NCI-H1048 (cell line): ENCODE measurements at places on chromosomes 16 and 17.

- no peak for DNase-seq
These were observed 2.2 kb downstream of the NR1D1 start for GRCh38 chr17:40097931-40098845.

DNA sequence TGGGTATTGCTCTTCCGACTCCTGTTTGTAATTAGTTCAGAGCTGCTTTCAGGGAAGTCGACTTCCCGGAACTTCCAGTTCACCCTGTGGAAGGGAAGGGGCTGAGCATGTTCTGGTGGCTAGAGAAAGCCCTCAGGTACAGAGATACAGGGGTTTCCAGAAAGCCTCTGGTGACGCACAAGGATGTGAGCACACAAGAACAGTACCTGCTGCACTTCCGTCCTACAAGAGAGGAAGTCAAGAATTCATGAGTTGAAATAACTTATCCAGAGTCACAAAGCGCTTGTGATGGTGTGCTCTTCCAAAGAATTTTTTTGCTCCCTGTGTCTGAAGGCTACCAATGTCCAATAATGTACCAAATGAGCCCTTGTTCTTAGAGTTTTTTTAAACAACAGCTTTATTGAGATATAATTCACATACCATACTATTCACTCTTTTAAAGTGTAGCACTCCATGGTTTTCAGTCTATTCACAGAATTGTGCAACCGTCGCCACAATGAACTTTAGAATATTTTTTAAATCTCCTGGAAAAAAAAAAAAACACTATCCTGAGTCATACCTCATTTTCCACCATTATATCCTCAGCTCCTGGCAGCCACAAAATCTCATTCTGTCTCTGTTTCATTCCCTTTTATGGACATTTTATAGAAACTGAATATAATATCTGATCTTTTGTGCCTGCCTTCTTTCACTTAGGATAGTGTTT lies 327.6 kb downstream of the CDH13 start:
- no peak for DNase-seq

- no peak for DNase-seq
These were observed 14.7 kb upstream of the MC1R start for GRCh38 chr16:89903908-89904515.

GRCh38 chr17:74796866-74797265 lies 20.7 kb upstream of the NAT9 start:
- DNase-seq, result no peak

- no peak for DNase-seq
These were observed 81.2 kb downstream of the TOX3 start for GRCh38 chr16:52465711-52466267.

- DNase-seq, result no peak
These were observed 24.4 kb upstream of the CYTH1 start for GRCh38 chr17:78806451-78806850.

DNA sequence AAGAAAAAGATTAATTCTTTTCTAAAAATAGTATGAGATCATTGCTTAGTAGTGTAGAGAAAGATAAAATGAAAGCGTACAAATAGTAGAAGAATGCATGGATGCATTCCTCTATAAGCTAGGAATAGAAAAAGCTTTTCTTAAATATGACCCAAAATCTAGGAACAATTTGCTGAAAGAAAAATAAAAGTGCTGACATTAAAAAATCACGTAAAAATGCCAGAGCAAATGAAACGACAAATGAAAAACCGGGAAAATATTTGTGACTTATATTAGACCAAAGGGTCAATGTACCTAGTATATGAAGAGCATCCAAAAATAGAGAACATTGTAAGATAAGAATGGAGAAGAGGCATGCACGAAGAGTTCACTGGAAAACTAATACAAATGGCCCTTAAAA lies 149.5 kb upstream of the MON1B start:
- DNase-seq, result no peak

DNA sequence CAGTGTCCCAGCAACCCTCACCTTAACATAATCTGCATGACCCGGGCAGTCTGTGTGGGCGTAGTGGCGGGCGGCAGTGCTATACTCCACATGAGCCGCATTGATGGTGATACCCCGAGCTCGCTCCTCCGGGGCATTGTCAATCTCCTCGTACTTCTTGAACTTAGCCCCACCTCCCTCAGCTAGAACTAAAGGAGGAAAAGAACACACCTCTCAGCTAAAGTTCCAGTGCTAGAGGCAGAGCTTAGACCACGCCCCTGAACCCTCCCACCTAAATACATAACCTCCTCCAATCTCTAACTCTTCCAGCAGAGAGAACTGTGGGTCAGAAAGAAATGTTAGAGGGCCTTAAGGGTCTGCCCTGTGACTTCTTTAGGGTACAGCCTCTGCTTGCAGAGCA lies 855 bp downstream of the TUFM start:
- peak; percentile 6 for DNase-seq

GRCh38 chr16:82639666-82640336 lies 13.0 kb downstream of the CDH13 start:
- DNase-seq, result no peak

DNA sequence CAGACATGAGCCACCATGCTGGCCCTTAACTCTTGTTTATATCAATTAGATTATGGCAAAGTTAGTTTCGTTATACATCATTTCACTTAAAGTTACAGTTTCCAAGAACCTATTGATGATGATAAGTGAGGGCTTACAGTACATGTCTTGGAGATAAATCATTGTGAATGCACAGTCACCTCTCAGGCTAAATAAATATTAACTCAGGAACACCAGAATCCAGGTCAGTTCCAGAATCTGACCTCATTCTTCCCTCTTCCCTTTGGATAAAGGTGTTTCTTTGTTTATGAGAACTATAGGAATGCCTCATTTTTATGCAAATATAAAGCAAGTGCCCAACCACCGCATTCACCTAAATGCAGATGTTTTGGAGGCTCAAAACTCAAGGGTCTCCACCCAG lies 48.4 kb upstream of the CRYM start:
- DNase-seq, result no peak

- no peak for DNase-seq
These were observed 38.4 kb upstream of the XYLT1 start for GRCh38 chr16:17509194-17509593.

DNA sequence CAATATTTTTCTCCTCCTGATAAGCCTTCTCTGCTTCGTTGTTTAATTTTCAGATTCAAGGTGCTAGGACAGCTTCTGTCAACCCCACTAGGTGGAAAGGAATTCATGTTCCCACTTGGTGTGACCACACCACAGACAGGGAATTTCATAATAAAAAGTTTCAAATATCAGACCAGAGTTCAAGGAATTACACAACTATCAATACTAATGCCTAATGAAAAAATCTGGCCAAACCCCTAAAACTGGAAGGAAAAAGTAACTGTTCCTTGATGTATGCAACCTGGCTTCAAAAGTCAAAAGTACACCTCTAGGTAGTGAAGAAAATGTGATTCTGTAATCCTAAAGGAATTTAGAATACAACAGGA lies 87.8 kb upstream of the CORO6 start:
- DNase-seq, result no peak

DNA sequence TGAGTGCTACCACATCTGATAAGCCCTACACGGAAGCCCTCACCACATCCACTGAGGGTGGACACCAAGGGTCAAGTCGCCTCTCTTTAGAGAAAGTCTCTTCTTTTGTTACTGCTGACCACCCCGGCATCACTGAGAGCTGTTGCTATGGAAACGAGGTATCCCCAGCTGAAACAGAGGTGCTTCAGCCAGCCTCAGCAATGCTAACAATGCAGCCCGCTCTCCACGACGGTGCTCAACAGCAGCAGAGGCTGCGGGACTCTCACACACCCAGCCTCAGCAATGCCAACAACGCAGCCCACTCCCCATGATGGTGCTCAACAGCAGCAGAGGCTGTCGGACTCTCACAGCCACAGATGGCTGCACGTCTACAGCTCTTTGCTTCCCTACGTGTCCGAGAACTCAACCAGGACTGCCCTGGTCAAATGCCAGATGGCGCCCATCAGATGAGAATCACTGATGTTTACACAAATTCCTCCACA lies 41.4 kb downstream of the VPS53 start:
- DNase-seq, result no peak

DNA sequence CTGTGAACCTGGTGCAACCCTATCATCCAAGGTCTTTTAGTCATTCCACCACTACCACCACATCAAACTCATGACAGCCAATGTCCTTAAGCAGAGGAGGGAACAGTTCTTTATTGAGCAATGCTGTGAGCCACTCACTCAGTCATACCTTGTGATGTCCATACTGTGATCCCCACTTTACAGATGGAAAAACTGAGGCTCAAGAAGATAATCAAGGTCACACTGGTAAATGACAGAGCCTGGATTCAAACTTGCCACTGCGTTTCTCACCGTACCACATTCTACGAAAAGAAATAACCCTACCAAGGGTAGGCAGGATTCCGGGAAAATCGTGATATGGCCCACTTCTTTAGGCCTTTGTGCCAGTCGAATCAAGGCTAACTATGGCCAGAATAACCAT lies 172.6 kb downstream of the CCT6B start:
- DNase-seq, result no peak

DNA sequence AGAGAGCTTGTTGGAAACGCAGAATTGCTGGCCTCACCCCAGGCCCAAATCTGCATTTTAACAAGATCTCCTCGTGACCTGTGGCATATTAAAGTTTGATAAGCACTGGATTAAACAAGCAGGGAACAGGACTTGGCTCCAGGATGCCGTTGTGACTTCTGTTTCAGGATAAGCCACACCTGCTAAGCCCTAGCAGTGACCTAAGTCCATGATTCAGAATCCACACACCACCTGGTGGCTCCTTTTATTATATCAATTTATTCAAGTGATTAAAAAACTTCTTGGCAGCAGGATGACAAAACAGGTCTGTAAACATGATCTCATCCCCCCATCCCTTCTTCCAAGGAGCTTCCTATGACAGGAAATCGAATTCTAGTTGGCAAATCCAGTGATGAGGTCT lies 9.1 kb downstream of the NAGPA start:
- no peak for DNase-seq

DNA sequence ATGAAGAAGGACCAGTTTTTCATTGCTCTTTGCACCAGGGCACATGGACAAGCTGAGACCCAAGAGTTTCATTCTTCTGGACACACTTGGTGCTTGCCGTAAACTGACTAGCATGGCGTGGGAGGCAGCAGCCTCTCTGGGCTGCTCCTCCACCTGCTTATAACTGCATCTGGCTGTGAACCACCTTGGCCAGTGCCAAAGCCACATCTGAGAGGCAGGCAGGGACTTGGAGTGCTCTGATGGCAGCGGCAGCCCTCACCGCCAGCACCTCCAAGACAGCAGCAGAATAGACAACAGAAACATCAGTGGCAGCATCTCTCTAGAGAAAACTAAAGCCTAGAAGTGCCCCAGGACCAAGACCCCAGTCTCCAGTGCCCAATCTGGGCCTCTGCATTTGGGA lies 4.7 kb downstream of the KRT37 start:
- no peak for DNase-seq

DNA sequence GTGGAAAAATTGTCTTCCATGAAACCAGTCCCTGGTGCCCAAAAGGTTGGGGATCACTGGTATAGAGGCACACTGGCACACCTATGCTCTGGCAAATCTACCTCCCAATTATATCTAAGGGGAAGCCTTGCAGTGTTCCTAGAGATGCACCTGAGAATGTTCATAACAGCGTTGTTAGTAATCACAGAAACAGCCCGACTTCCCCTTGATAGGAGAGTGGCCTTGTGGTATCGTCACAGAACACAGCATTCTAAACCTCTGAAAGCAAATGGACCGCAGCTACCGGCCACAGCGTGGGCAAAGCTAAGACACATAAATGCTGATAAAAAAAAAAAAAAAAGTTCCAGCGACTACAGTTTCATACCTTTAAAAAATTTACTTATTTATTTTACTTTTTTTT lies 39.1 kb upstream of the ADGRG1 start:
- no peak for DNase-seq

GRCh38 chr17:13477180-13477611 lies 124.5 kb downstream of the HS3ST3A1 start:
- no peak for DNase-seq

DNA sequence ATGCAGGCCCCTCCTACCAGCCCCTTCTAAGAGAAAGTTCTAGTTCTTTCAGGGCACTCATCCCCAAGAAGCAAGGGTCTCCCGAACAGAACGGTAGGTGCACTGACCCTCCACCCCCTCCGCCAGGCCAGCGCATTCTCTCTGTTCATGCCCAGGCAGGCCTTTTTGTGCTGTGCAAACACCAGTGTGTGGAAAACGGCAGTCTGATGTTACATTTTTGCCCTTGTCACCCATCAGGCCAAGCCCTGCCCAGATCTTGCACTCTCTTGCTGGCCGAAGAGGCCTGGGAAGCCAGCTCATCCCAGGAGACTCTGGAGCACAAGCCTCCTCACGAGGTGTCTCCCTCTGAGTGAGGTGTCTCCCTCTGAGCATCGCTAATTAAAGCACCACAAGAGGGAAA lies 16.1 kb upstream of the MTSS2 start:
- DNase-seq, result no peak

DNA sequence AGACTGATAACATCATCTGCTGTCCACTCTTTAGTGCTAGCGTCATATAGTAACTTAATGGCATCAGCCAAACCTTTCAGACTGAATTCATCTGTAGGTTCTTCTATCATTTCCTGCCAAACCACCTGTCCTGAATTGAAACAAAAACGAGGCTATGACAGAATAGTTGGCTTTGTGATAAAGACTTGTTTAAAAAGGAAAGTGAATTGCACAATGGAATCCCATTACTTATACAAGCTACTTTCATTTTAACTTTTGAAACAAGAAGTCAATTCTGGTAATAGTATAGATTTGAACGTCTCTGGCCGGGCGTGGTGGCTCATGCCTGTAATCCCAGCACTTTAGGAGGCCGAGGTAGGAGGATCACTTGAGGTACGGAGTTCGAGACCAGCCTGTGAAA lies 18.2 kb downstream of the LASP1NB start:
- DNase-seq, result no peak

DNA sequence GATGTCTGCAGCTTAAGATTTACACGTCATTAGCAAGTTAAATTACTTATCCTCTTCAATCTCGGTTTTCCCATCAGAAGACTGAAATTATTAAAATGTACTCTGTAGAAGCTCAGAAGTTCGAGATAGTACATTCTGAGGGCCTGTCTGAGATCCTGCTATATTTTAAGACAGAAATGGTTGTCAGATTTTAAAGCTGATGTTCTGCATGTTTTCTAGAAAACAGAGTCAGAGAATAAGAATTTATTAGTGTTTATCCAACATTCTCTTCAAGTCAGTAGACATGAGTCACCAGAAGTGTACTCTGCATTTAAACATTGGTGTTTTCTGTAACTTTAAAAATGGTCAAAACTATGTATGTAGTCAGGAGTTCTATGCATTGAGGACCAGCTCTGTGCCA lies 155.2 kb upstream of the MYOCD start:
- DNase-seq, result no peak

DNA sequence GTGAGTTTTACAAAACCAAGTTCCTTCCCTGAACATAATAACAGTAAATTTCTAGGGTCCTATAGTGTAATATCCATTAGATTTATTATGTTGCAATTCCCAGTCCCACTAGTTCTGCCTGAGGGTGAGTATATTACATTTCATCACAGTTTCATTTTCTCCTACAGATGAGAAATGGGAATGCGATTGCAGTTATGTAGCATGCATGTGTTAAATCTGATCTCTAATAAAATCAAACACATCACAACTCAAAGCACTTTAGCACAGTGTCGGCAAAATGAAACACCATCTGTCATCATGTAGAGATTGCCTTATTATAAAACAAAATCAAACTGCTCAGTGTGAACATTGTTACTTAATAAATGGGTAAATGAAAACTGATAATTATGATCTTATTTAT lies 180.5 kb upstream of the TOX3 start:
- no peak for DNase-seq

- DNase-seq, result no peak
These were observed 7.0 kb upstream of the C1QTNF8 start for GRCh38 chr16:1102921-1103635.
